ENCODE measurements at places on chromosomes 12 and 14. TPM values are rescaled to one million over a fixed set of nuclear protein-coding genes. Genes with fewer than 3 reads are reported as not detected.

GRCh38 chr12:48924617-48925303 is 532 bp downstream of the FKBP11 start:
- H3K27ac ChIP-seq, result peak overlapping the region; percentile 52
- H3K4me3 ChIP-seq, result peak overlapping the region; percentile 97
- no peaks in the 10 kb centered on the region for H3K27me3 ChIP-seq
- no peaks in the 10 kb centered on the region for H3K36me3 ChIP-seq

GRCh38 chr14:54738009-54738408 is 164.6 kb downstream of the GCH1 start:
- DNase-seq, result no peak
- no peaks in the 10 kb centered on the region for H3K27me3 ChIP-seq
- H3K4me3 ChIP-seq, result no peak overlapping the region

- no peaks in the 10 kb centered on the region for H3K4me1 ChIP-seq
- no peak for DNase-seq
- H3K4me3 ChIP-seq, result no peak overlapping the region
- no peaks in the 10 kb centered on the region for H3K36me3 ChIP-seq
- H3K27ac ChIP-seq, result no peak overlapping the region
These were observed 43.7 kb downstream of the CCDC59 start for GRCh38 chr12:82314406-82314892.

DNA sequence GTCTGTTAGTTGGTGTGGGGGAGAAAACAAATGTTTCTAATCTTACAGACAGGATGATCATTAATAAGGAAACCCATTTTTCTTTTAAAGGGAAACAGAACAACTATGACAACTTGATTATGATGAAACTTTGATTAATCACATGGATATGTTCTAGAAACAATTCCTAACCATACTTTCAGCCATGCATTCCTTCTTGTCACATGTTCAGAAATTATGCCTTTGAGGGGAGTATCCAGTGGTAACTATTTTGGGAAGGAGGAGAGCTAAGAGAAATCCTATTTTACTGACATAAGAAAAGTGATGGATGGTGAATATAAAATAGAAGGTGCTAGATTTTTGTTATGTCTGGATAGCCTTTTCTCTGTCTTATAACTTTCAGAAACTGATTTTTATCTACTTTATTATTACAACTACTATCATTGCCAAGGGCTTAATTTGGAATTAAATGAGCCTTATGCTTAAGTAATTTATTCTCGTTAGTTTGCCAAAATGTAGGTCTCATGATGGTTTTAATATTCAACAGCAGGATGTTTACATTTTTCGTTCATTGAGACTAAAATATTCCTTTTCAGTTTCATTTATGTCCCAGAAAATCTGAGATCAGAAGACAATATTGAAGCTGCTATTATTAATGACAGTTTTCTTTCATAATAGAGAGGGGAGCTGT is 200.1 kb downstream of the TMTC2 start:
- H3K36me3 ChIP-seq, result no peaks in the 10 kb centered on the region
- H3K4me1 ChIP-seq, result no peaks in the 10 kb centered on the region
- H3K4me3 ChIP-seq, result no peak overlapping the region
- H3K27me3 ChIP-seq, result no peaks in the 10 kb centered on the region
- no peak overlapping the region for H3K27ac ChIP-seq
- no peak for DNase-seq

- H3K4me1 ChIP-seq, result no peaks in the 10 kb centered on the region
- no peak for DNase-seq
- H3K36me3 ChIP-seq, result peaks cover 20% of the 10 kb centered on the region
- no peaks in the 10 kb centered on the region for H3K27me3 ChIP-seq
- no peak overlapping the region for H3K4me3 ChIP-seq
These were observed 29.7 kb downstream of the XRCC3 start for GRCh38 chr14:103685276-103686211.

- no peak for DNase-seq
- H3K4me1 ChIP-seq, result no peaks in the 10 kb centered on the region
- H3K27me3 ChIP-seq, result no peaks in the 10 kb centered on the region
- no peak overlapping the region for H3K27ac ChIP-seq
- peaks cover 15% of the 10 kb centered on the region for H3K36me3 ChIP-seq
- no peak overlapping the region for H3K4me3 ChIP-seq
These were observed 27.3 kb downstream of the SFSWAP start for GRCh38 chr12:131738196-131738595.

KRT3 gene
- not detected for total RNA-seq

All from right lobe of liver (tissue), 6 donors.